ENCODE measurements at places on chromosomes 2 and 18.
A peak's percentile ranks its signal among the peaks of the same experiment; 100 is the strongest.

DNA sequence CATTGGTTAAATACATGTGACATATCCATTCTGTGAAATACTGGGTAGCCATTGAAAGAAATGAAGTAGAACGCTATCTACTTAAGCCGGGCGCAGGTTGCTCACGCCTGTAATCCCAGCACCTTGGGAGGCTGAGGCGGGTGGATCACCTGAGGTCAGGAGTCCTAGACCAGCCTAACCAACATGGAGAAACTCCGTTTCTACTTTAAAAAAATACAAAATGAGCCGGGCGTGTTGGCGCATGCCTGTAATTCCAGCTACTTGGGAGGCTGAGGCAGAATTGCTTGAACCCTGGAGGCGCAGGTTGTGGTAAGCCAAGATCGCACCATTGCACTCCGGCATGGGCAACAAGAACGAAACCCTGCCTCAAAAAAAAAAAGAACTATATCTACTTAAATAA lies 45.7 kb upstream of the ASPRV1 start:
- no peak for DNase-seq

DNA sequence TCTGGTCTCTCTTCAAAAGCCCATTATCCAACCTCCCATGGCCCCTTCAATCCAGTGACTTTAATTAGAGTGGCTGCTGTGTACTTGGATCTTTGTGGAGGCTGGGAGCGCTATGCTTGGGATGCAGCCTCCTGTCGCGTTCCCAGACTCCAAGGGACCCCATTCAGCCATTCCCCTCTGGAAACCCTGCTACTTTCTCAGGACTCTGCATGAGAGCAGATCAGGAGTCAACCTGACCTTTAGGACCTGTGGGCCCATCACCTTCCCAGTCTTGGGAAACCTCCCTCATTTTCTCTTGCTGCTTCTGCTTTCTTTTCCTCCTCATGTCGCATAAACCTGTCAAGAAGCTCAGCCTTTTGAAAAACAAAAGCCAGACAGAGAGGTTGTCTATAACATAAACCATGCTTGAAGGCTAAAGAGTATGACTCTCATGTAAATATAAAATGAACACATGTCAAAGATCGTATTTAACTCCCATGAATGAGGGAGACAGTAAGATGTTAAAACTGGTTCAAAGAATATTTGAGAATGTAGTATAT lies 143.1 kb upstream of the PELI1 start:
- no peak for DNase-seq

- no peak for DNase-seq
Observed at GRCh38 chr2:241948299-241948897, 78.9 kb downstream of the RTP5 start.

DNA sequence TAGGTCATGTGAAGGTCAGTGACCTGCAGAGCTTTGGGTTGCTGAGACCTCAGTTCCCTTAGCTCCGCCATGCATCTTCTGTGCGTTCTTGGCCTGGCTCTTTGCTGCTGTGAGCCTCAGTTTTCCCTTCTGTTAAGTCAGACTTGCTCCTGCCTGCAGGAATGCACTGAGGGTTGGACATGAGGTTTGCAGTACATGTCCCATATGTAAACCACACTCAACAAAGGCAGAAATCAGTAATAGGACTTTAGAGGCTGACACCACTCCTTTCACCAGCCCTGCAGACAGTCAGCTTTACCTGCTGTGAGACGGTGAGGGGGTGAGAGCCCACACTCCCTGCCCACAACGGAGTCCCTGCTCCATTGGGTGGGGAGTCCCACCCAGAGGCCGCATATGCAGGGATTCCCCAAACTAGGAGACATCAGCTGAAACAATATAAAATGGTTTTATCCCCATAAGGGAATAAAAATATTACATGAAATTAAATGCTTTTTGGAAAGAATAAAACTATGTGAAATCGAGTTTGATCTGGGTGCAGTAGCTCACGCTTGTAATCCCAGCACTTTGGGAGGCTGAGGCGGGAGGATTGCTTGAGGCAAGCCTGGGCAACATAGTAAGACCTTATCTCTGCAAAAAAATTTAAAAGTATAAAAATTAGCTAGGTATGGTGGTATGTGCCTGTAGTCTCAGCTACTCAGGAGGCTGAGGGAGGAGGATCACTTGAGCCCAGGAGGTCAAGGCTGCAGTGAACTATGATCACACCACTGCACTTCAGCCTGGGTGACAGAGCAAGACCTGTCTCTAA lies 55.1 kb downstream of the MYO7B start:
- no peak for DNase-seq

DNA sequence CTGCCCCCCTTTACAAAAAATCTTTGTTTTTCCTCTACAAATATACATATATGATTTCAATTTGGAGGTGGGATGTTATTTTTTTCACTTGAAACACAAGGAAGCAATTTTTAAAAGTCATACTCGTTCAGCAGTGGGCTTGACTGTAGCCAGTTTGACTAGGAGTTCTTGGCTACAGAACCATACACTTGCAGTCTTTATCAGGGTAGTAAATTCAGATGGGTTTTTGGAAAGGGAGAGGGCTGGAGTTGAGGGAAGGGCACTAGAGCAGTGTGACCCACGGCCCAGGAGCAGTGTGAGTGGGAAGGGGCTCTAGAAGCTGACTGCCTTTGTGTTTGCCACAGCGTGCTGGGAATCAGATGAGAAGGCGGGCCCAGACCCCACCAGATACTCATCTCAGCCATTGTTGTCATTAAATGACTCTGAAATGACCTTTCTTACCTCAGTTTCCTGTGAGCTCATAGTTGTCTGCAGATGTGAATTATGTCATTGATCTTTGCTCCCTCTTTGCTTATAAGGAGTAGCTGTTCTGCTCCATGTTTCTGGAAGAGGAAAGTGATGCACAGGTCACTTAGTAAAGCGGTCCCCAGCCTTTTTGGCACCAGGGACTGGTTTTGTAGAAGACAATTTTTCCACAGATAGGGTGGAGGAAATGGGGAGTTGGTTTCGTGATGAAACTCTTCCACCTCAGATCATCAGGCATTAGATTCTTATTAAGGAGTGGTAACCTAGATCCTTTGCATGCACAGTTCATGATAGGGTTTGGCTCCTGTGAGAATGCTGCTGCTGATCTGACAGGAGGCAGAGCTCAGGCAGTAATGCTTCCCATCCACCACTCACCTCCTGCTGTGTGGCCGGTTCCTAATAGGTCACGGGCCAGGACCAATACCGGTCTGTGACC lies 116.8 kb downstream of the SPTBN1 start:
- DNase-seq = peak; percentile 43

GRCh38 chr18:74951165-74951760 lies 257.7 kb downstream of the PTGR3 start:
- no peak for DNase-seq

DNA sequence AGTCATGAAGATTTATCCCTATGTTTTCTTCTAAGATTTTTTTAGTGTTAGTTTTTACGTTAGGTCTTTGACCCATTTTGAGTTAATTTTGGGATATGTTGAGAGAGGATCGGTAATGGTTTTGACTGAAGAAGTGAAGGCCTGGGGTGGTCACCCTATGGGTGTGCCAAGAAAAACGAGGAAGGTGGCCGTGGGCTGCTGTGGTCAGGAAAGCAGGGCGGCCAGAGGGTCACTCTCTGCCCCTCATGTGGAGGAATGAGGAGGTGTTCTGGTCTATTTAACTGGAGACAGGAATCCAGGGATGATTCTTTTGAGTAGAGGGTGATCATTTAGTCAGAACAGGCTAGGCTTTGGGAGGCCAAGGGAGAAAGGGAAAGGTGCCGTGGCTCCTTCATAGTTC lies 50.7 kb downstream of the MYO7B start:
- no peak for DNase-seq

GRCh38 chr2:147512206-147512605 lies 332.6 kb upstream of the ACVR2A start:
- DNase-seq = no peak

- DNase-seq = no peak
Observed at GRCh38 chr2:224211791-224212190, 172.7 kb upstream of the SERPINE2 start.

DNA sequence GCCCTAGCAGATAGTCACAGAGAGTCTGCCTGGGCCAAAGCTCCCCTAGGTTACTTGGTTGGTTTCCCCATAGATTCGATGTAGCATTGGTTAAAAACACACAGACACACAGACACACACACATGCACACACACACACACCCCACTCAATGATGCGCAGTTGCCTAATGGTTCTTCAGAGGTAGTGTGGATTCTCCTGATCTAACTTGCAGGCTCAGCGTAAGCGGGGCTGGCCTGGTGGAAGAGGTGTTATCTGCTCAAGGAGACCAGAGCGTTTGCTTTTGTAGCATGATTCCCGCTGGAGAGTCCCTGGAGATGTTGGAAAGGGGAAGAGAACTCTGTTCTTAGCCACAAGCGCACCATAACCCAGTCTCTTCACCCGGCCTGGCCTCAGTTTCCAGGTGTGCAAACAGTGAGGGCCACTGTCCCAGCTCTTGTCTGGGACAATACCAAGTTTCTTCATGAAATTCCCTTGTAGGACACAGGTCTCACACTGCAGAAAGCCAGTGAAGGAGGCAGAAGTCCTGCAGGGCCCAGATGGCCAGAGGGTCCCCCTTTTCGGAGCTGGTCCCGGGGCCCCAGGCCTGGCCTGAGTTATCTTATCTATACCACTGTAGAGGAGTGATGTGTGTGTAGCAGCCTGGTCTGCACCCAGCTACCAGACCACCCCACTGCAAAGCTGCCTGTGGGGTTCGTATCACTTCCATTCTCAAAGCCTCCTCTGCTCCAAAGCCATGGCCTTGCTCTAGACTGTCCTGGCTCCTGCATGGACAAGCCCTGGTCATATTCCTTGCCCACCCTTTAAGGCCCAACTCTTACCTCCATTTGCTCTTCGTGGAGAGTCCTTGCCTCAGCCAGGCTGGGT lies 3.7 kb downstream of the ACKR3 start:
- DNase-seq = no peak

GRCh38 chr2:12175323-12175722 lies 428.9 kb downstream of the LPIN1 start:
- DNase-seq = no peak

GRCh38 chr18:66873899-66874298 lies 270.0 kb upstream of the CDH19 start:
- no peak for DNase-seq

DNA sequence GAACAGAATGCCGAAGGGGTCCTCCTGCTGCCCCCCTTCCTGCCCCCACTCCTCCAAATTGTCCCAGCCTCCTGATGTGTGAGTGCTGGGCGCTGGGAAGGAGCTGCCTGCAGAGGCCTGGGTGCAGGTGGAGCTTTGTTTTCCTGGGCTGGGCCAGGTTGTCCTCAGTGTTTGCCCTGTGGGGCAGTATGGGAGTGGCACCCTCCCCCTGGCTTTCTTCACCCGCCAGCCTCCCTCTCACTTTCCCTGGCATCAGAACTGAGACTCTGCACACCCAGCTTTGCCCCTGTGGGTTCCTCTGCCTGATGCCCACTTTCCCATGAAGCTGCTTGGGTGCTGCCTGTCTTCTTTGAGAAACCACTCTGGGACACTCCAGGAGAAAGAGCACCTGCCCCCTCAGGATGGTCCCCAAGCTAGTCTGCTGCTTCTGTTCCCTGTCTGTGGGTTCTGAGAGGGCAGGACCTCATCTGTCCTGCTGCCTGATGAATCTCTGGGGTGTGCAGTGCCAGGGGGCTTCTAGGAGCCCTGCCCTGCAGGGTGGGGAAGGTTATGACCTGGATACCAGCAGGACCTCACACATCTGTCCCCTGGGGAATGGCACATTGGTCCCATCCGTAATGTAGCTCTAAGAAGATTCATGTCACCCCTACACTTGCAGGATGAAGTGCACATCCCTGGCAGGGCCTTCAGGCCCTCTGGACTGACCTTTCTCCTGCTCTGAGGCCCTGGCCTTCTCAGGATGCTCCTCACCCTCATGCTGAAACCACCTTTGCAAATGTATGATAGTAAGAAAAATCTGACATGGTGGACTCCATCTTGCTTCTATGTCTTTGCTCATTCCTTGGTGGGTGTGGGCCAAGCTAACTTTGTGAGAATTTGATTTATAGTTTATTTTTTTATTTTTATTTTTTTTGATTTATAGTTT lies 146.8 kb upstream of the HS6ST1 start:
- DNase-seq = no peak

DNA sequence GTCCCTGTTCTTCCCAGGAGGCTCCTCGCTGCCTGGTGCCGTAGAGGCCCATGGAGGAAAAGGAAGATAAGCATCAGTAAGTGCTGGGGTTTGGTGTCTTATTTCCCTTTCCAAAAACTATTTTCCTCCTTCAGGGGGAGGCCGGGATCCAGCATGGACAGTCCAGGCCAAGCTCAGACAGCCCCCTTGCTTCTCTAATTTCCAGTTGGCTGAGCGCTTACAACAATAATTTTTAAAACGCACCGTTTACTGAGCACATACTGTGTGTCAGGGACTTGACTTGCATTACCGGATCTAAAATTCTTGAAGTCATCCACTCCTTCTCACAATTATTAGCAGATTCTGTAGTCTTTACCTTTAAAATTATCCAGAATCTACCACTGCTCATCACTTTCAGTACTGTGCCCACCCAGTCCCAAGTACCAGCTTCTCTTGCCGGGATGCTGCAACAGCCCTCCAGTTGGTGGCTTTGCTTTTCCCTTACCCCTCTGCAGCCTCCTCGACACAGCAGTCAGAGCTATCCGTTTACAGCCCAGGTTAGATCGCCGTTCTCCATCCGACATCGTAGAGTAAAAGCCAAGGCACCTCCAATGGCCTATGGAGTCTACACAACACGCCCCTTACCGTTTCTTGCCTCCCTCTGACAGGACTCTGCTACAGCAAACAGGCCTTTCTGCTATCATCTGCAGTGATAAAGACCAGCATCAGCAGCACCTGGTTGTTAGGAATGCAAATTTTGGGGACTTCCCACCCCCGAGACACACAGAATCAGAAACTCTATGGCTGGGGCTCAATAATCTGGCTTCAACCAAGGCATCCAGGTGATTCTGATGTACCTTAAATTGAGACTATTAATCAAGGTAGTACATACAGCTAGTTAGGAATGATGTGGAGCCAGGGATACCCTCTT lies 75.2 kb upstream of the TSPYL6 start:
- no peak for DNase-seq

DNA sequence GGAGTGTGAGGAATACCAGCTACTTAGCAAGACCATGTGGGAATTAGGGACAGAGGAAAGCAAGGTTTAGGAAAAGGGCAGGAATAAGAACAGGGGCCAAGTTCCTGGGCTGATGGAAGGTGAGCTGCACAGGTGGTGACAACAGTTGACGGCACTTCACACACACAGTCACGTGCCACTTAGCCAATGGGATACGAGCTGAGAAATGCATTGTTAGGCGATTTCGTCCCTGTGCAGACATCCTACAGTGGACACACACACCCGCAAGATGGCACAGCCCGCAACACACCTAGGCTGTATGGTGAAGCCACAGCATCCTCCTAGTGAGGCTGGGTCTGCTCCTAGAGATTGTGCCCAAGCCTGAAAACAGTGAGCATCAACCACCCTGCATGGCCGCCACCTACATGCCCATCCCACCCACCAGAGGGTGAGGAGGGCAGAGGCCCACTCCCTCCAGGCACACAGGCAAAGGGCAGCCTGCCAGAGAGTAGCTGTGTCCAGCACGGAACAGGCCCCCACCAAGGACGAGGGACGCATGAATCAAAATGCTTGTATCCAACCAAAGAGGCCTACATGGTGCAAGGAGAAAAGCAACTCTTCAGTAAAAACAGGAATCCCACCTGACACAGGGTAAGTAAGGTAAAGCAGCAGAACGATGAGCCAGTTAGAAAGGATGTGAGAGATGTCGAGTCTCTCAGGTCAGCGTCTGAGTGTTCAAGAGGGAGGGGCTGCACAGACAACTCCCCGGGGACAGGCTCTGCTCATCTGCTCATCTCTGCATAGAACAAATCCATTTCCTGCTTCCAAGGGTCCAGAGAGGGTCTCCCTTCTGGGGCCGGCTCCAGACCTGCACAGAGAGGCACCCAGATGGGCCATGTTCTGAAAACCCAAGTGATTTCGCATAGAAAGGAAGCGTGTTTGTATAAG lies 51.3 kb downstream of the ZNF516 start:
- no peak for DNase-seq
